ENCODE measurements at places on chromosomes 2 and 18. TPM values are rescaled to one million over a fixed set of nuclear protein-coding genes. Genes with fewer than 3 reads are reported as not detected.

GRCh38 chr2:233179848-233180366 lies 71.6 kb upstream of the ATG16L1 start:
- no peak for DNase-seq

GRCh38 chr2:6832596-6833299 lies 33.0 kb downstream of the CMPK2 start:
- DNase-seq = no peak

DNA sequence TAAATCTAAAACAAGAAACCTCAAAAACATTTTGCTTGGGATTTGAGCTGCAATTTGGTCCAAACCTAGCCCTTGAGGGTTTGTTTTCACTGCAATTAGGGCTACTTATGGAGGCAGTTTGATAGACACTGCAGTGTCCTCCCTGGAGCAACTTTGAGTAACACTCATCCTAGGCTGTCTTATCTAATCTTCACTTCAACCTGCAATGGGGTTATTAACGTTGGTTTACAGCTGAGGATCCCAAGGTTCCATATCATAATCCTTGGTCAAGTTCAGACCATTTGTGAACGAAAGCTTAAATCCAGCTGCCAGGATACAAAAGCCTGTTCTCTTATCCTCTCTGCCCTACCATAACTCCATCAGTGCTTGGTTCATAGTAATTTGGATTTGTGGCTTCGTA lies 2.5 kb downstream of the ANXA4 start:
- DNase-seq = no peak

GRCh38 chr2:80348953-80349352 lies 44.4 kb upstream of the LRRTM1 start:
- no peak for DNase-seq

DNA sequence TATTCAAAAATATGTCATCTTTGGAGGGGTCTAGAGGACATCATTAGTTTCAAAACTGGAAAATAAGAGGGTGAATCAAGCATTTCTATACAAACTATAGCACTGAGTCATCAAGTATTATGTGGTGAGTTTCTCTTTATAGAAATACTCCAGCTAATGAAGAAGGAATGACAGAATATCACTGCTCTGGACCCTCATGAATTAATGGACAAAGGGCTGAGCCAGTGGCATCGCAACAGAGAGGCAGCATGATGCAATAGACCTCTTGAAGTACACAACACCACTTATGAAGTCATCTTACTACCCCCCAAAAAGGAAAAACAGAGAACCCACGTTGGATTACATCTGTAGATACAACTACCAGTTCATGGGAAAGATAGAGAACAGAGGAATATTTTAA lies 27.4 kb upstream of the EIF2AK3 start:
- no peak for DNase-seq

- no peak for DNase-seq
Observed at GRCh38 chr2:161417438-161418274, 1.6 kb downstream of the TBR1 start.

GRCh38 chr18:45712061-45712460 lies 11.9 kb upstream of the SLC14A1 start:
- no peak for DNase-seq

DNA sequence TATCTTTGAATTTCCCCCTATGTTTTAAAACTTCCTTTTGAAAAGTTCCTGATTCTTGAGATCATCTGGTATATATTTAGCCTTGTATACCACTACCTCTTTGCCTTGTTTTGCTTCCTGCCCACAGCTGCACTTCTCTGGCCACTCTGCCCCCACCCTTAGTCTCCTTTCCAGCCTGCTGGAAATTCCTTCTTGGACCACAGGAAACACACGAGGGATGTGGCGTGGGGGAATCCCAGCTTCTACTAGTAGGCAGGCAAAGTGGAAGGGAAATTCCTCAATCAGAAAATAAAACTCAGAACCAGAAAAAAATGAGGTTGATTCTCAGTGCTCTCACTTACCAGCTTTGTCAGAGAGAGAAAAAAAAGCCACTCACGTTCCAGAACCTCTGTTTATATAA lies 13.4 kb downstream of the IL18RAP start:
- DNase-seq = no peak

DNA sequence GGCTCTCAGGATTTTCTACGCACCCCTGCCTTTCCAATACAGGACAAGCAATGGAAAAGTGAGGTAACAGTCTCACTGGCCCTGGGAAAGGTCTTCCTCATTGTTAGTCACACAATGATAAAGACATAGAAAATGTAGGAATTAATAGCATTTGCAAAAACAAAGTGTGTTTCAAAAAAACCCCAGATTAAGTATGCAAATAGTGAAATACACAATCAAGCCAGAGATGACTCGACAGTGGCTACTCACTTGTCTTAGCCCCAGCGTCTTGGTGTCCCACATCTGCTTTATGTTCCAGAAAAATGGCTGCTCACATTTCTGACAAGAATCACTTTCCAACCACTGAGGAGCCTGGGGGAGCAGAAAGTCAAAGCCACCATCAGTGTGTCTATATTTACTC lies 47.0 kb upstream of the AP1S3 start:
- no peak for DNase-seq

ARMC9 gene
- 8.7 TPM for total RNA-seq

MFSD6 gene
- total RNA-seq = 92.7 TPM

SLC20A1 gene
- total RNA-seq = 34.2 TPM

EN1 gene
- total RNA-seq = not detected

ACMSD gene
- not detected for total RNA-seq

ATP6V1B1 gene
- 1.2 TPM for total RNA-seq

AGXT gene
- 0.30 TPM for total RNA-seq

All from tibial nerve (tissue), 4 donors.